ENCODE measurements at places on chromosomes 6 and 20.

GRCh38 chr6:90322976-90323474 lies 26.4 kb upstream of the BACH2 start:
- DNase-seq, result no peak

DNA sequence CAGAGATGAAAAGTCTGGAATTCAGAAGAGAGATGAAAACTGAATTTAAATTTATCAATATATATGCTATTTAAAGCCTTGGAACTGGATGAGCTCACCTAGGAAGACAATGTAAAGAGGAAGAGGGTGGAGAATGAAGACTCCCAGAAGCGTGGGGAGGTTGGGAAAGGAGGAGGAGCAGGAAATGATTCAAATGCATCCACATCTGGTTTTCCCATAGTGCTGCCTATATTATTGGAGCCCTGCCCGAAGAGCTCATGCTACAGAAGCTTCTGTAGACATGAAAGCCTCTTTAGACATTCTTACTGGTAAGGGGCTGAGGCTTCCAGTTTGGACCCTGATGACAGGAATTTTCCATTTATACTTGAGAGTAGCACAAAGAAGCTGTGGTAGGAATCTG lies 19.2 kb downstream of the PDE7B start:
- no peak for DNase-seq

DNA sequence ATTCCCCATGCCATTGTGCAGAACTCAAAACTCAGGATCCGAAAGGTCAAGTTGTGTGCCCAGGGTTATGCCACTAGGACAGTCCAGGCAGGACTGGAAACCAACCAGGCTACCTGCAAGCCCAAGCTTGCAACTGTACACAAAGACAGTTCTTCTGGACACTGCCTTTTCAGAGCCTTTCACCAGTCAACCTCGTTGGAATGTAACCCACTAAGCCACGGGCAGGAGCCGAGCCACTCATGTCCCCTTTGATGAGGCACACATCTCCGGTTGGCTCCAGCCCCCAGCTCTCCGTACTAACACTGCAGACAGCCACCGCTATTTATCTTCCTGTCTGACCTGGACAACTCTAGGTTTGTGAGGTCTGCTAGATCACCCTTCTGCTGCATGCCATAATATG lies 62.5 kb downstream of the BMP7 start:
- DNase-seq, result no peak

DNA sequence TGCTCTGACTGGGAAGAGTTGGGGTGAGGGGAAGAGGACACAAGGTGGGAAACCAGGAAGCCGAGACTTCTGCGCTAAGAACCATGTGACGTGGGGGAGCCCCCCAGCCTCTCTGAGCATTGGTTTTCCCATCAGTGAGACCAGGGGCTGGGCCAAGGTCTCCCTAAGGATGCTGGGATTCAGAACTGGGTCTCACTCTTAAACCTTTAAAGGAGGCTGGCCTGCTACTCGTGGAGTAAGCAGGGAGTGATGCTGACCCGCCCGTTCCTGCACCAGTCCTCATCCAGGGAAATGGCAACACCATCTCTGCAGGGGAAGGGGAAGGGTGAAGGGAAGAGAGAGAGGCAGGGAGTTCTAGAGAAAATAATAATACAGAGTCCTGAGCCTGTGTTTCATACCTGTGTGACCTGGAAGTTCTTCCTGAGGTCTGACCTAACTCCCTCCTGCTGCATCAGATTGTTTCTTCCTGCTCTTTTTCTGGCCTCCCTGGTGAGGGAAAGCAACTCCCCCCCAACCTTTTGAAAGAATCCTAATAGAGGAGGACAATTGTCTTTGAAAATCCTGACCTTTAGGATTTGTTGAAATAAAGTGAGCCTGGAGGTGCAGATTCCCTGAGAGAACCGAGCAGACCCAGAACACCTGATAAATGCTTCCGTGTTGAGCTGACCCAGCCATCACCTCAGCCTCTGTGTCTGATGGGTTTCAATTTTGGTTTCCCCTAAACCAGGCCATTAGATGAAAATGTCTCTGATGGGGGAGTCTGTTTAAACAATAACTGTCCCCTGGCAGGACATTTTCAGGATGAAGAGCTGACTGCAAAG lies 3.0 kb upstream of the GRM4 start:
- no peak for DNase-seq

DNA sequence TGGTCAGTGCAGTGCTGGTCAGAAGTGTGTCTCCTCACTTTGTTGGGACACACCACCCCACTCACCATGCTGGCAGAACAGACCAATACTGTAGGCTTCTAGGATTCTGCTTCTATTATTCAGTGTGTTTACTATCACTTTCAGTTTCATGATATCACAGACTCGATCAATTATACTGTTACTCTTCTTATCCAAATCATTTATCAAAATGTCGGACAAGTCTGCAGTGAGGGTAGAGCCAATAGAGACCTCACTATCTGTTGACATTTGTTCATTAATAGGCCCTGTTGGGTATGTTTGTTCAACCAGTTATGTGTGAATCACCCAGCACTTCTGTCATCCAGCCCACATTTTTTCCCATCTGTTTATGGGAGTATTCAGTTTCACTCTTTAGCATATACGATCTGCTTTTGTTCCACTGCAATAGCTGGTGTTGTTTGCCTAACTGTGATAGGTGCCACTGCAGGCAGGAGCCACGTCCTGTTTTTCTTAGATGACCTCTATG lies 140.1 kb downstream of the NRN1 start:
- no peak for DNase-seq

- DNase-seq, result no peak
Observed at GRCh38 chr6:56407883-56408410, 160.6 kb upstream of the COL21A1 start.

- DNase-seq, result no peak
Observed at GRCh38 chr20:547394-547793, 3.8 kb upstream of the CSNK2A1 start.
